Left renal pelvis (tissue), 4 donors: ENCODE measurements at places on chromosomes 2 and 18. TPM values are rescaled to one million over a fixed set of nuclear protein-coding genes. Genes with fewer than 3 reads are reported as not detected.

DNA sequence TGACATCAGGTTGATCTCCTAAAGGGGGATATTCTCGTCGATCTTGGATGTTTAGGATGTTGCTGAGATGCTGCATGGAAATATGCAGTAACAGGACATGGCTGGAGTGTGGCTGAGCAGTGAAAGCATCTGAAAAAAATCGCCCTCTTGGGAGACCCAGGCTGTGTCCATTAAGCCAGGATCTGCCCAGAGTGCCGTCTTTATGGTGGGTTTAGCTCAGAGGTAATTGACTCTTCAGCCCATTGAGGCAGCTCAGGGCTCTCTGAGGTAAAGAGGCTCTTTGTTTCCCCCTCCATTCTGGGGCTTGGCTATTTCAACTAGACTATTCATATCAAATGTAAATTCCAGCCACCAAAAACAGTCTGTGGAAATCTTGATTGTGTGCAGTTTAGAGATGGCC lies 26.5 kb downstream of the OSBPL6 start:
- DNase-seq: no peak

GRCh38 chr2:154242687-154243086 lies 371.0 kb downstream of the GALNT13 start:
- DNase-seq: no peak

SIX3 gene
- not detected for polyA plus RNA-seq

- no peak for DNase-seq
Measured at GRCh38 chr2:97913846-97914245, 81.9 kb downstream of the TMEM131 start.

GRCh38 chr2:54191361-54192135 lies 64.5 kb downstream of the TSPYL6 start:
- DNase-seq: no peak

DNA sequence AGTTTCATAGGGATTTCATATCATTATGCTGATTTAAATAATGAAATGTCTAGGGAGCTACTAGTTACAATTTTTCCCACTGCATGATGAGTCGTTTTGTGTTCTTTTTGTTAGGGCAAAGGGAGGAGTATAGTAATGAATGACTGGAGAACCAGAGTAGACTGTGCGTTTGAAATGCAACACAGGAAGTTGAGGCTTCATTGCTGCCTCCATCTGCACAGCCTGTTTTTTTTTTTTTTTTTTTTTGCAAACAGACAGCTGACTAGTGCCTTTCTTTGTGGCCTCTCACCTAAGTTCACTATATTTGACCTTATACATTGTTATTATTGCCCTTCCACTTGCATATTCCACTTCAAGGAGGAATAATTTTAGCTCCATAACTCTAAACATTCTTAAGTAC lies 286.7 kb upstream of the LRRTM1 start:
- no peak for DNase-seq

- no peak for DNase-seq
Measured at GRCh38 chr2:240948905-240949790, 43.0 kb downstream of the CROCC2 start.

GRCh38 chr18:76977684-76978232 lies 154.8 kb downstream of the MBP start:
- no peak for DNase-seq

DNA sequence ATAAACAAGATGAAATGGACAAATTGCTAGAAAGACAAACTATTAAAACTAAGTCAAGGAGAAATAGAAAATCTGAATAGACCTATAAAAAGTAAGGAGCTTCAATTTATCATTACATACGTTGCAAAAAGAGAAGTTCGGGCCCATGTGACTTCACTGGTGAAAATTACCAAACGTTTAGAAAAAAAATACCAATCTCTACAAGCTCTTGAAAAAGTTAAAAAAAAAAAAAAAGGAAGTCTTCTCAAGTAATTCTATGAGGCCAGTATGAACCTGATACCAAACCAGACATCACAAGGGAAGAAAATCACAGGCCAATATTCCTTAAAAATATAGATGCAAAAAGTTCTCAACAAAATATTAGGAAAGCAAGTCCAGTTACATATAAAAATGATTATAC lies 20.2 kb upstream of the ACVR2A start:
- no peak for DNase-seq

DNA sequence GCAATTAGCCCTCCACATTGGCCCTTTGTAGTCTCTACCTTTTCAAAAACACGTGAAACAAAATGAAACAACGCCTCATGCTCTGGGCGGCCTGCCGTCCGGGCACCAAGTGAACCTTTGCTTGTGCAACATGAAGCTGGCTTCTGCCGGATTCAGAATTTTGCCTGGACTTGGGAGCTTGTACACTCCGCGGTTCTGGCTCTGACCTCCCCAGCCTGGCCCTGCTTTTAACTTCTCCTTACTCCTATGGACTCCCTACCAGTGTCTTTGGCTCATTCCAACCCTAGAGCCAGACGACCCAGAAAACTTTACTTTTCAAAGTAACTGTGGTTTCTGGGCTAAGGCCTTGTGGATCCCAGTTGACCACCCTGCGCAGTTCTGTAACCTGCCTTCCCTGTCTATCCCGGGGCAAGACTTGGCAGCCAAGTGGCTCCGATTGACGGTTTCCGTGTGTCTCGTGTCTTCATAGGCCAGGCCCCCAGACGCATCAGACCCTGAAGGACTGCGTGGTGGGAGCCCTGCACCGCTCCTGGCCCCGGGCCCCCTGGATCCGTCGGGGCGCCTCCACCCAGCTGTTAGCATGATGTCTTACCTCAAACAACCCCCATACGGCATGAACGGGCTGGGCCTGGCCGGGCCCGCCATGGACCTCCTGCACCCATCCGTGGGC lies 1.9 kb downstream of the OTX1 start:
- no peak for DNase-seq

NPPC gene
- 0.16 TPM for polyA plus RNA-seq

GRCh38 chr2:140873915-140874531 lies 1256.8 kb downstream of the LRP1B start:
- no peak for DNase-seq

DNA sequence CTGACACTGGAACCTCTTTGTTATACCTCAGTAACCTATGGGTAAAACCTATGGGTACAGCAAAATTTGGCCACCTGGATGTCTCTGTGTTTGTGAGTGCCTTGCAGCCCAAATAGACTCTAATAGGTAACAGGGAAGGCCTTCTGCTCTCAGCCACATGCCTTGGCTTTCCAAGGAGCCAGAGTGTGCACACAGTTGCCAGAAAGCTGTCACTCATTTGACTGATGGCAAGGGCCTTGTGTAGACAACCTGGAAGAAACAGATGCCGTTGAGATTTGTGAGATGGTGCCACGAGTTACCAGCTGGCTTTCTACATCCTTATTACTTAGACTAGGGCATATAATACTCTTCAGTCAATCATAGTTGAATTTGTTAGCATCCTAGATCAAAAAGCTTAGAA lies 90.1 kb upstream of the RAB12 start:
- no peak for DNase-seq

DNA sequence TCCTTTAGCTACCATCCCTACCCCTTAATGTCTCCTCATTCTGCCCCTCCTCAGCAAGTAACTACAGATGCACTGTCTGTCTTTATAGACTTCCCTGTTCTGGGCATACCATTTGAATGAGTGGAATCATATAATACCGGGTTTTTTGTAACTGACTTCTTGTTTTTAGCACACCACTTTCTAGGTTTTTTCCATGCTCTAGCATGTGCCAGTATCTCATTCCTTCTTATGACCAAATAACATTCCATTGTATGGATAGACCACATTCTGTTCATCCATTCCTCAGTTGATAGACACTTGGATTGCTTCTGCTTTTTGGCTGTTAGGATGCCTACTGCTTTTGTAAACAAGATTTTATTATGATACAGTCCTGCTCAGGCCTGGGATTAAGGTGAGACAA lies 154.7 kb downstream of the TSN start:
- DNase-seq: no peak
